HAP-1 (cell line): ENCODE measurements at places on chromosomes 6 and 20.
A peak's percentile ranks its signal among the peaks of the same experiment; 100 is the strongest.

DNA sequence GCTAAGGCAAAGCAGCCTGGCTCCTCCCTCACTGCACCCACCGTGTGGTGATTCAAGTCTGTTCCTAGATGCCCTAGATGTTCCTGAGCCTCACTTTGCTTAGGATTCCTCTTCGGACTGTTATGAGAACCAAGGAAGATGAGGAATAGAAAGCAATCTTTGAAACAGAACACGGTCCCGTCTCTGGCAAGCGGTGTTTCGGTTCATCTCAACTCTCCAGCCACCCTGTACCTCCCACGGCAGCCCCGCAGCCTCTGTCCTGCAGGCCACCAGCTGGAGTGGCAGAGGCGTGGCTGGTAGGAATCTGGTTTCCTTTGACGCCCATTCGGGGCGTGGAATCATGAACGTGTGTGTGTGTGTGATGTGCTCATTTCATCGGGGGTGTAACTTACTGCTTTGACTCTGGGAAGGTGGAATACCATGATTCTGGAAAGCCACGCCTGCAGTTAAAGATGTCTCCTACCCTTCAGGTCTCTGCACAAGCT lies 21.3 kb downstream of the PDE10A start:
- no peak for DNase-seq

DNA sequence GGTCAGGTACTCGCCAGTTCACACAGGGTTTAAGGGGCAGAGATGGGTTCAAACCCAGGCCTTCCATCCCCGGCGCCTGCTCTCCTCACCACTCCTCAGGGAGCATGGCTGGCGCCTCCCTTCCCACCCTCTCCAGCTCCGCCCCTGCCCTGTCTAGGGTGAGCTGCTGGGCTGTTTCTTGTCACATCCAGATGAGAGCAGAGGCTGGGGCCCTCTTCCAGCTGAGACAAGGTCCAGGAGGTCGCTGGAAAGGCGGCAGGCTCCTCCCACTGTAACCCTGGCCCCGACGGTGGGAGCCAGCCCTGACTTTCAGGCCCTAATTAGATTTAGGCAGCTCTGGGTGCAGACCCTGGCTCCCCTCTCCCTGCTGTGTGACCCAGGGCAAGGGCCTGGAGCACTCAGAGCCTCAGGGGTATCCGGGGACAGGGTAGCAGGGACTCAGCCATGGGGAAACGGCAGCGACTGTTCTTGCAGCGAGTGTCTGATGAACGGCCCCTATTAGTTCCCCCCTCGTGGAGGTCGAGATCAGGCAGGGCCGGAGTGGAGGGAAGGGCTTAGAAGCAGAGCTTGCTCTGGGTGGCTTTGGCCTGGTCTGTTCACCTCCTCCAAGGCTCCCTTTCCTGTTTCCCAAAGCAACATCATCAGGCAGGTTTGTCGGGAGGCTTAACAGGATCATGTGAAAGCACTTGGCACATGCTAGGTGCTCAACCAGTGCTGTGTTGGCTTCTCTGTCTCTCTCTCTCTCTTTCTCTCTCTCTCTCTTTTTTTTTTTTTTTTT lies 33.4 kb downstream of the SNAI1 start:
- no peak for DNase-seq

GRCh38 chr6:6697620-6698019 lies 109.1 kb downstream of the LY86 start:
- no peak for DNase-seq

DNA sequence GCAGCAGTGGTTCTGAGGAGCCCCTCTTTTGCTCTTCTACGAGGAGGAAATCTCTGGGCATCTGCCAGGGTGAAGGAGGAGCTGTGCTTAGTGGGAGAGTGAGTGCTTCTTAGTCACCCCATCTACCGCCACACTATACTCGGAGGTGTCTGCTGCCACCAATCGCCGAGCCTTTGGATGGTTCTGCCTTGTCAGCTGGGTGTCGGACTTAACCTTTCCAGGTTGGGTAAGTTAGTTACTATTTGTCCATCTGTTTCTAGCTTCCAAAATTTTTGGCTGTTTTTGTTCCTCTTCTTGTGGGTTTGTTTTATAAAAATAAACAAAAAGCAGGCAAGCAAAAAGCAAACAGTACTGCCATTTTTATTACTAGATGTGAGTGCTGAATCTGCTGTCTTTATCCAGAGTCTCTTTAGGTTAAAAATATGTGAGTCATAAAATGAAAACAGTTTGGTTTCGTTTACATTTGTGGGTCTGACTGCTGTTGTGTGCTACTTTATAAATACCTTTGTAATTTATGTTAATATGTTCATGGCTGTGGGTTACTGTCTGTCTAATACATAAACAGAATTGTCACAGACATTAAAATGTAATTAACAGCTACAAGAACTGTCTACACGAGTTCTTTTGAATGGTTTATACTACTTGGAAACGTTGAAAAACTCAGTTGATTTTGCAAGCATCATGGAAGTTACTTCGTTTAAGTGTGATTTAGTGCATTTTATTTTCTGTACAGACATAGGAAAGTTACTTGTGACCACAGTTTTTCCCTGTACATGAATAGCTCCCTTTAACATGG lies 89.2 kb downstream of the ARID1B start:
- no peak for DNase-seq

DNA sequence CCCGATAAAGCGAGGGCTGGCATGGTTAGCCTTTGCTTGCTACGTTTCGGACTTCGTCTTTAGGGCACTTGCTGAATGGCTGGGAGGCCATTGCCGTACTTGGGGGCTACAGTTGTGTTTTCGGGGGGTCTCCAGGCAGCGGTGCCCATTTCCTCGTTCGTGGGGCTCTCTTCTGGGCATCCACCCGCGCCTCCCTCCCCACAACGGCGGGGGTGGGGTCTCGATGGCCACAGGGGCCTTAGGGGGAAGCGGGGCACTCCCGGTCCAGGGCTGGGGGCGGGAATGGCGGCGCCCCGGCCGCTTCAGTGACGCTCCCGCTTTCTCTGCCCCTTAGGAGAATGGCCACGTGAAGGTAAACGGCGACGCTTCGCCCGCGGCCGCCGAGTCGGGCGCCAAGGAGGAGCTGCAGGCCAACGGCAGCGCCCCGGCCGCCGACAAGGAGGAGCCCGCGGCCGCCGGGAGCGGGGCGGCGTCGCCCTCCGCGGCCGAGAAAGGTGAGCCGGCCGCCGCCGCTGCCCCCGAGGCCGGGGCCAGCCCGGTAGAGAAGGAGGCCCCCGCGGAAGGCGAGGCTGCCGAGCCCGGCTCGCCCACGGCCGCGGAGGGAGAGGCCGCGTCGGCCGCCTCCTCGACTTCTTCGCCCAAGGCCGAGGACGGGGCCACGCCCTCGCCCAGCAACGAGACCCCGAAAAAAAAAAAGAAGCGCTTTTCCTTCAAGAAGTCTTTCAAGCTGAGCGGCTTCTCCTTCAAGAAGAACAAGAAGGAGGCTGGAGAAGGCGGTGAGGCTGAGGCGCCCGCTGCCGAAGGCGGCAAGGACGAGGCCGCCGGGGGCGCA lies 2.4 kb downstream of the MARCKS start:
- DNase-seq: no peak

DNA sequence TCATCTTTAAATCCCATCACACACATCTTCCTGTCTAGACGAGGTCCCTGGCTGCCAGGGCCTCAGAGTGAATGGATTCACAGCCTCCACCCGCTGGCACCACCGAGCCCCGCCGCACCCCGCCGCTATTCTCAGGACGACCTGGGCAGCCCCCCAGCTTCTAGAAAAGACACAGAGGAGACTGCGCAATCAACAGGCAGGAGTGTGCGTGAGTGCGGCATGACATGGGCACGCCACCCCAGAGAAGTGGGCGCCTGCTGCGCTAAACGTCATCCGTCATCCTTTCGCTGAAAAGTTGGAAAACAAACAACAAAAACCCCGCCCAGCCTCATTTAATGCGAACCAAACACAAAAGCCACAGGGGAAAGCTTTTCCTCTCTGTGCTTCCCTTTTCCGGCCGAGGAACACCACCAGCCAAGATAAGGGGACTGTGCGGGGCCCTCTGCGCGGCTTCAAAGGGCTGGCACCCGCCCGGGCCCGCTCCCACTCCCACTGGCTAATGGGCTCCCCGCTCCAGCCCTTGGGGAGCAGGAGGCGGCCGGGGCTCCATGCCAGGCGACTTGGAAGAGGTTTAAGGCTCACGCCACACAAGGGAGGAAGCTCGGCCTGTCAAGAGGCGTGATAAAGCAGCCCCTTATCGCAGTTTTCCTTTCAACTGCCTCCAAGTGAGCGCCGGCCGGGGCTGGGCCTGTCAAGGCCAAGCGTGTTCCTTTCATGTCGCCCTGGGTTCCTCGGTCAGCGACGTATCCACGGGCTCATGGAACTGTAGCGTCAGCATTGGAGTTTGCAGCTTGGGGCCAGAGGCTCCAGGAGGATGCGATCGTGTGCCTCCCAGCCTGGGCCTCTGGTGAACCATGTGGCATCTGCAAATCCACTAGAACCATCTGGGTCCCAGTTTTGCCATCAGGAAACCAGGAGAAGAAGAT lies 50.1 kb downstream of the NFATC2 start:
- no peak for DNase-seq

- no peak for DNase-seq
Measured at GRCh38 chr20:8432435-8433148, 300.5 kb downstream of the PLCB1 start.

GRCh38 chr20:10609770-10610169 lies 64.0 kb downstream of the JAG1 start:
- DNase-seq: no peak

- no peak for DNase-seq
Measured at GRCh38 chr6:42369568-42369967, 82.2 kb downstream of the TRERF1 start.

GRCh38 chr6:1611572-1612298 lies 2.0 kb downstream of the FOXC1 start:
- peak; percentile 34 for DNase-seq

- no peak for DNase-seq
Measured at GRCh38 chr6:39602601-39603519, 122.3 kb downstream of the KIF6 start.

- DNase-seq: no peak
Measured at GRCh38 chr6:45115696-45116095, 212.4 kb upstream of the RUNX2 start.

GRCh38 chr20:10610251-10610650 lies 63.5 kb downstream of the JAG1 start:
- no peak for DNase-seq

DNA sequence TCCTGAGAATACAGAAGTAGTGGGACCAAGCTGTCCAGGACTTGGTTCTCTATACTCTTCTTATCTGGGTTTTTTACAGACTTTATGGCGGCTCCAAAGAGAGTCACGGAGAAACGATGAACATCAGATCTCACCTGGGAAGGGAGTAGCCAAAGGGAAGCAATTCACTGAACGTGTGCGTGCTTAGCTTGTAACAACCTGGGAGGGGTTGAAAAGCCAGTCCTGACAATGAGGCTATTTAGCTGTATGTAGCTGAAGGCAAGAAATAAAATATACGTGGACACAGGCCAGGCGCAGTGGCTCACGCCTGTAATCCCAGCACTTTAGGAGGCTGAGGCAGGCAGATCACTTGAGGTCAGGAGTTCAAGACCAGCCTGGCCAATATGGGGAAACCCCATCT lies 18.2 kb upstream of the RBL1 start:
- DNase-seq: no peak

DNA sequence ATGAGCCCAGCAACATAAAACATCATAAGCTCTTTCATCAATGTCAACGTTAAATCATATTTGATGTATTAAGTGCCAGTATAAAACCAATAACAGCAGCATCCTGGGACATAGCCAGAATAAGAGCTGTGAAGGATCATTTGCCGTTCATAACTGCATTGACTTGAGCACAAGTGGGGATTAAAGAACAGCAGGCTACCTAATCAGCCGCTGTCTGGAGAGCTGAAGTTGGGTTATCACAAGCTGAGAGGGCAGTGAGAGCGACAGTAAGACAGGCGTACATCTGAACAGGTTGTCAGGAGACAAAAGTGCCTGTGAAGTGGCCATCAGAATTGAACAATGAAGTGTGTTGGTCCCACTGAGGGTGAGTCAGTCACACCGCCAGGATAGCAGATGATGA lies 269.6 kb downstream of the GRIK2 start:
- no peak for DNase-seq

- DNase-seq: no peak
Measured at GRCh38 chr6:37546141-37546871, 46.6 kb upstream of the CCDC167 start.

GRCh38 chr6:53162606-53163005 lies 14.0 kb upstream of the GCM1 start:
- DNase-seq: no peak

DNA sequence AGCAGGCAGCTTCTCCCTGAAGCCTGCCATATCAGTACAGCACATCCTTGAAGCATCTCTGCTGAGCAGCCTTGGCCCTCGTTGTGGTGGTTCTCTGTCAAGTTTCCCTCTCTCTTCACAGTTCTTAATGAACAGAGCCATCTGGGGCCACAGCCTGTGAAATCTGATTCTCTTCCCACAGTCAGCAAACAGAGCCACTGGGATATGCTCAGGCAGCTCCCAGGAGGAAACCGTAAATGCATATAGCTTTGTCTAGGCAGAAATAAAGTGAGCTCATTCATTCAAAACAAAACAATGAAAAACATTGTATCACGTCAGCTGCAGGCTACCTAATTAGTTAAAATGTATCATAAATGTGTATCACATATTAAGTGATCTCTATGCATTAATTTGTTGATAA lies 80.3 kb downstream of the TBC1D7 start:
- DNase-seq: peak; percentile 11

DNA sequence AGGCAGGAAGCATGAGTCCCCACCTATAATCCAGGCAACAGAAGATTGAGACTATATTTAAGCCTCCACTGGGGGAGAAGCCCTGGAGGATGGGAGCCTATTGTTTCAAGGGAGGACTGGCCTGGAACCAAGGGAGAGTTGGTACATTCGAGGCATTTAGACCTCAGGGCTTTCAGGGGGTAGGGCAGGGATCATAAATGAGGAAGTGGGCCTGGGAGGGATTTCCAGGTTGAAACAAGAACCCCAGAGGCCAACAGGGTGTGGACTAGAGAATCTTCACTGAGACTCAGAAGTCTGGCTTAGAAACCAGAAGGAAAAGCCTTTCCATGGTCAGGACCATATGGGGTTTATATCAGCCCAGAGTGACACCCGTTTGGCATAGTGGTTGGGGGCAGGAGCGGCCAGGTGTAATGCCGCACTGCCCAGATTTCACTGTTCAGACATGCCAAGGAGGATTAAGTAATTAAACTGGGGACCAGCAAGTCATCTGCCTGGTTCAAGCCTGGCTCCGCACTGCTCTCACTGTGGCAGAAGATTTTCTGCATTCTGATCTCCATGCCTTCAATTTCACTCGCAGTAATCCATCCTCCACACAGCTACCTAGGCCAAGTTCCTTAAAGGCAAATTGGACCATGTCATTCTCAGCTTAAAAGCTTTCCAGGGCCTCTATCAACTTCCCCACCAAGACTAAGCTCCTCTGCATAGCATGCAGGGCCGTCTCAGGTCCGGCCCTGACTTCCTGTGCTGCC lies 17.8 kb downstream of the LRFN2 start:
- no peak for DNase-seq

DNA sequence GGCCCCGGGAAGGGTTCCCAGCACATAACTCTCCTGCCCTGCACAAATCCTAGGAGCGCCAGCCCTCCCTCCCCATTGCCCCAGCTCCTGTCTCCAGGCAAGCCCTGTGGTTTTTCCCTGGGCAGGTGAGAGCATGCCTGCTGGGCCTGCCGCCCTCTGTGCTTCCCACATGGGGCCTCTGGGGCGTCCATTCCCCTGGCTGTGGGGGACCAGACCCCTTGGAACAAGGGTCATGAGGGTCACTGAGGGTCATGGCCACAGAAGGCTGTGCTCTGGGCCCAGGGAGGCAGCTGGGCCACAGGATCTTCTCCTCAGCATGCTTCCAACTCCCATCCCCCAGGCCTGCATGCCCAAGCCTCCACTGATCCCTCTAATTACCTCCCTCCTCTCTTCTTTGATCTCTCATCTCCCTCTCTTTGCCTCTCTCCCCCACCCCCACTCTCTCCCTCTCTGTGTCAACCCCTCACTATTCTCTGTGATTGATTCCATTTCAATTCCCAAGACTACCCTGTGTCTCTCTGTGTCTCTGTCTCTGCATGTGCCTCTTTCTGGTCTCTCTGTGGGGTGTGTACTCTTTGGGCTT lies 6.1 kb downstream of the MDFI start:
- no peak for DNase-seq
